ENCODE measurements at places on chromosomes 3 and 15.

GRCh38 chr3:50124800-50125178 is 30.3 kb upstream of the SEMA3F start:
- DNase-seq = peak; percentile 32

DNA sequence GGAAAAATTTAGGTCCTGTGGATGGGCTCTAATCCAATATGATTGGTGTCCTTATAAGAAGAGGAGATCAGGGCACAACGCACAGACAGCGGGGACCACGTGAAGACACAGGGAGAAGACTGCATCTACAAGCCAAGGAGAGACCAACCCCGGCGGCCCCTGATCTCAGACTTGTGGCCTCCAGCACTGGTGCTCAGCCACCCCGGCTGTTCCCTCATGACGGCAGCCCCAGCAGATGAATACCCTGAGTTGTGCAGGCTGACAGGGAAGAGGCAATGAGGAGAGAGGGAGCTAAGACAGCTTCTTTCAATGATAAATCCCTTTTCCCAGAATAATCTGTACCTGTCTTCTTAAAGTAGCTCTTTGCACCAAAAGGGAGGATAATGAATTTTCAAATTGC is 33.3 kb upstream of the CGNL1 start:
- DNase-seq = no peak

GRCh38 chr3:9384141-9384828 is 13.1 kb upstream of the SETD5 start:
- peak; percentile 48 for DNase-seq

DNA sequence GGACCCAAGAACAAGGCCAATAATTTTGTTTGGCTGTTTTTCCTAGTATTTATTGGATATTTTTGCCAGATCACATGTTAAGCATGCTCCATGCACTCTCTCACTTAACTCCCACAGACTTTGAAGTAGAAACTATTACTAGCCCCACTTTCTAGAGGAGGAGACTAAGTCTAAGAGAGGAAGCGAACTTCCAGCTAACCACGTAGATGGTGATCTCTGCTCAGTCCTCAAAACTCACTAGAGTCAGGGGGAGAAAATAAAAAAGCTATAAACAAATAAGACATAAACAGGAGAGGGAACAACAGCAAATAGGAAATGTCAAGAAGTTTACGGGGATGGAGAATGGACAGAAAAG is 481.0 kb upstream of the PROK2 start:
- DNase-seq = peak; percentile 26

- DNase-seq = no peak
Measured at GRCh38 chr15:22810033-22810852, 23.8 kb downstream of the NIPA1 start.

GRCh38 chr15:36617529-36618196 is 38.2 kb downstream of the CDIN1 start:
- DNase-seq = no peak

DNA sequence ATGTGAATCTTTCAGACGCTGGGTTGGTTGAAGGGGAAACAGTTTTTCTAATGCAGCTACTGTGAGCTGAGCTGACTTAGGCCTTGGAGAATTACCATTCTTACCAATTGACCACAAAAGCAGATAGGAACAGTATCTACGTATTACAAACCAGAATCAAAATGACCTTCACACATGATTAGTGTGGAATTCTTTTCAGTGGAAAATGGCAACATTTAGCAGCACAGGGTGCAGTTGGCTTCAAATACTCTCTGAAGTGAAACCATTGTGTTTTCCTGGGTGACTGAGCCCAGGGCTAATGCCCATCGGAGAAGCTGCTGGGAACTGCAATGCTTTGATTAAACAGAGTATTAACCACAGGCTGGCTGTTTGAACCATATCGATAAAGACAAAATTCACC is 40.2 kb upstream of the GOLGA8J start:
- DNase-seq = no peak

- peak; percentile 72 for DNase-seq
Measured at GRCh38 chr3:10353661-10354360, 32.9 kb upstream of the SEC13 start.

GRCh38 chr15:50145451-50145872 is 26.4 kb upstream of the ATP8B4 start:
- DNase-seq = peak; percentile 84

GRCh38 chr3:10928961-10929471 is 63.5 kb upstream of the SLC6A1 start:
- DNase-seq = no peak

DNA sequence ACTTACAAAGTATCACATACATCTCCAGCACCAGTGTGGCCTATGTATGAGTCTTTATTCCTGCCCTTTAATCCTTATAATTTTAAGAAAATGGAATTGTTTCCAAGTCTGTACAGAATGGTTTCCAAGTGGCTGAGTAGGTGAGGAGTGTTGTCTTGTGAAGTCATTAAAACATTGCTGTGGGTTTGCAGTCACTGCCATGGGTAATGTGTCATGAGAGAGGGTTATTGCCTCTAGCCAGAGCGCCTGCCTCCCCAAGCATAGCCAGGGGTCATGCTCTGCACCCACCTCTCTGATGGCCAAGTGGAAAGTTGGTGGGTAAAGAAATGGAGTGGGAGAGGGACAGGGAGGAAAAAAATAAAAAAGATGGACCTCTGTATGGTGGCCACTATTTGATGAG is 25.3 kb downstream of the TRAK1 start:
- peak; percentile 50 for DNase-seq

DNA sequence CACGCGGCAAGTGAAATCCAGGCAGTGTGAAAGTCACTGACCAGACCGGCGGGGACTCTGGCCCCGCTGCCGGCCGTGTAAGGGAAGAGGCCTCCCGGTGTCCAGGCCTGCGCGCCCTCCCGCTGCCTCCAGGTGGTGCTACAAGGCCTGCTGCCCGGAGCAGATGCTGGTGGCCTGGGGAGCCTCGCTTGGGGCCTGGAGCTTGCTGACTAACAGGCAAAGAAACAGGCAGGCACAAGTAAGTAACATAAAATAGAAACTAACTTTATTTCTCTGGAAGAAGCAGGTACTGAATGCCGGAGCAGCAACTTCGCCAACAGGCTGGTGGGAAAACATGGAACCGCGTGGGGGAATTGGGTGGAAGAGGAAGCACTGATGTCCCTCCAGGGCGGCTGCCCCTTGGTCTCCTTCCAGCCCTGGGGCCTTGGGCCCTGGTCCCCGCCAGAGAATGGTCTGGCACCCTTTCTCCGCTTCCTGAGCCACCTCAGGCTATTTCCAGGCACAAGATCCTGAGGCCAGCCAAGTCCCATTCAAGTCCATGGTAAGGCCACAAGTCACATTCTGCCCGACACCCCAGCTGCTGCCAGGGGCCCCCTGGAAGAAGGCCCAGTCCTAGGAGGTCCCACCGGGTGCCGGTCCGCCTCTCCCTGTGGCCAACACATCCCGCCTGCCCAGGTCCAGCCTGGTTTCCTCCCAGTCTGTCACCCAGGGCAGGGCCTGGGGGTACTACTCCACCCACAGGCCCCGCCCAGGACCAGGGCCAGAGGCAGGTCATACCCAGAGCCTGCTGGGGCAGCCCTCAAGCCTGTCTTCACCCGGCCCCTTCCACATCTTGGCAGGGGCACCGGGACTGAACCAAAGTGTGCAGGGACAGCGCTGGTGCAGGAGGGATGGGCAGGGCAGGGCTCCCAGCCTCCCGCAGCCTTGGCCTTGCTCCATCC is 45.0 kb downstream of the TNK2 start:
- DNase-seq = peak; percentile 86

DNA sequence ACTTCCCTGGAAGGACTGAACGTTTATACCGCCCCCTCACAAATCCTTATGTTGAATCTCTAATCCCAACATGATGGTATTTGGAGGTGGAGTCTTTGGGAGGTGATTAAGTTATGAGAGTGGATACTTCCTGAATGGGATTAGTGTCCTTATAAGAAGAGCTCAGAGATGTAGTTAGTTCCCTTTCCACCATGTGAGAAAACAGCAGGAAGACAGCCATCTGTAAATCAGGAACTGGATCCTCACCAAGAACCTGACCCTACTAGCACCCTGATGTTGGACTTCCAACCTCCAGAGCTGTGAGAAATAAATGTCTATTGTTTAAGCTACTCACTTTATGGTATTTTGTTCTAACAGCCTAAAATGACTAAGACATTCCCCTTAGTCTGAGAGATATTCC is 33.3 kb upstream of the SACM1L start:
- DNase-seq = peak; percentile 53

GRCh38 chr15:75437721-75438120 is 13.8 kb downstream of the SIN3A start:
- no peak for DNase-seq

DNA sequence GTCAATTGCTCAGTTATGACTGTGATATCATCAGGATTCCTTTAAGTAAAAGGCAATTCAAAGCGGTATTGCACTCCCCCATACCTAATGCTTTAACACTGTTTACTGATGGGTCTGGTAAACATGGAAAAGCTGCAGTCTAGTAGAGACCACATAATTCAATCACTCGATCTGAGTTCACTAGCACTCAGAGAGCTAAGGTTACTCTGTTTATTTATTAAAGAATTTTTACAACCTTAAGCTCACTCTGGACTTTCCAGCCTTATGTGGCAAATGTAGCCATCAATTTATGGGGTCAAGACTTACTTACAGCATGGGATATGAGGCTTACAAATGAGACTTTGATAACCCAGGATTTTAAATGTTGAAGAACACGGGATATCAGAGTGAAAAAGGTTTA is 18.4 kb upstream of the CCR2 start:
- DNase-seq = peak; percentile 1

DNA sequence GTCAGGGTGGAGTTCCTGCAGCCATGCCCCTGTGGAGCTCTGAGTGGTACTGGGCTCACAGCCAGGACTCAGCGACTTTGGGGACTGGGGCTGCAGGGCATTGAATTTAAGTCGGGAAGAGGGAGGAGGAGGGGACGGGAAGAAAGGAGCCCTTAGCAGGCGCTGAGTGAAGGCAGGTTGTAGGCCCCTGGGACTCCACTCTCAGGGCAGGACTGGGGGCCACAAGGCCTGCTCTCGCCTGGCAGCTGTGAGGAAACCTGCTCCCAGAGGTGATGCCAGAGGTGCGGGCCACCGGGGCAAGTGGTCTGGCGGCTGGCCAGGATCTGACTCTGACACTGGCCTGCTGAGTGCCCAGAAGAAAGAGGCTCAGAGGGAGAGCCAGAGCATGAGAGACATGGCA is 73.5 kb downstream of the EPHB3 start:
- DNase-seq = no peak

GRCh38 chr15:71595846-71596553 is 214.4 kb upstream of the NR2E3 start:
- DNase-seq = peak; percentile 60

GRCh38 chr3:50466177-50466576 is 37.3 kb downstream of the CACNA2D2 start:
- no peak for DNase-seq

GRCh38 chr3:186172353-186172752 is 63.5 kb upstream of the ETV5 start:
- DNase-seq = no peak

- peak; percentile 81 for DNase-seq
Measured at GRCh38 chr3:171829841-171830517, 13.2 kb upstream of the TMEM212 start.

GRCh38 chr3:30443756-30444673 is 162.4 kb upstream of the TGFBR2 start:
- DNase-seq = peak; percentile 40

- peak; percentile 70 for DNase-seq
Measured at GRCh38 chr3:8887435-8888300, 75.6 kb downstream of the RAD18 start.

DNA sequence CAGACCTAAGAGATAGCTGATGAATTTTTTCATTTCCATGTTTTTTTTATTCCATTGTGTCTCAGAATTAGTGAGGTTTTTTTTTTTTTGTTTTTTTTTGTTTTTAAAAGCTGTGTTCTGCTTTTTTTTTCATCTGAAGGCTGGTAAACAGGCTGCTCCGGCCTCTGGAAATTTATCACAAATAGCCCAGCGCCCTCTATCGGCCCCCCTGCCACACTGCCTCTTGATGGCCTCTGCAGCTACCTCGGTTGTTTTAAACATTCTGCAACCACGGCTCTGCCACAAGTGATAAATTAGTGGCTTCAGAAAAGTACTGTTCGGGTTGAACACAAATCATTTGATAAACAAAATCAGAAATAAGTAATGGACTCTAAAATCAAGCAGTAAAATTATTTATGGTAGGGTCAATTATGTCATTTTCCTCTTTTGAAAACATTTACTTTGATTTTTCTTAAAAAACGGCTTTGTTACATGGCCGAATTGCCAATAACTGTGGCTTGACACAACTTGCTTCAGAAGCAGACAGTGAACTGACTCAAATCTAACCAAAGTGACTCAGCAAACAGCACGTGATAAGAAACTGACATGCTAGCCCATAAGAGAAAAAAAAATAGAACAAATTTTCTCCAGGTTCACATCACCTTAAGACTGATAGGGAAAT is 87.8 kb downstream of the RSL24D1 start:
- DNase-seq = peak; percentile 25

DNA sequence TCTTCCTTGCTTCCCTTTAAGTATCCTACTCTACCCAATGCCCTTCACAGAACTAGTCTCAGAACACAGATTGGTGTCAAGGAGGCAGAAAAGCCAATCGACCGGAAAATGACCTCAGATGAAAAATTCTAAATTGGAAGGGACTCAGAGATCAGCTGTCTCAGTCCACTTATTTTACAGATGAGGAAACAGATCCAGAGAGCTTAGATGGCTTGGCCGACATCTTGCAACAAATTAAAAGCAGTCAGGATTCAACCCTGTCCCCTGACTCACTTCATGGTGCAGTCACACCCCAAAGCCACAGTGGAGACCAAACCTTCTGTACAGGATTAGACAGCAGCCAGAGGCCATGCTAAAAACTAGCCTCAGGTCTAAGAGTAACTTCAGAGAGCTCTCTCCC is 169.3 kb upstream of the BHLHE40 start:
- DNase-seq = no peak

DNA sequence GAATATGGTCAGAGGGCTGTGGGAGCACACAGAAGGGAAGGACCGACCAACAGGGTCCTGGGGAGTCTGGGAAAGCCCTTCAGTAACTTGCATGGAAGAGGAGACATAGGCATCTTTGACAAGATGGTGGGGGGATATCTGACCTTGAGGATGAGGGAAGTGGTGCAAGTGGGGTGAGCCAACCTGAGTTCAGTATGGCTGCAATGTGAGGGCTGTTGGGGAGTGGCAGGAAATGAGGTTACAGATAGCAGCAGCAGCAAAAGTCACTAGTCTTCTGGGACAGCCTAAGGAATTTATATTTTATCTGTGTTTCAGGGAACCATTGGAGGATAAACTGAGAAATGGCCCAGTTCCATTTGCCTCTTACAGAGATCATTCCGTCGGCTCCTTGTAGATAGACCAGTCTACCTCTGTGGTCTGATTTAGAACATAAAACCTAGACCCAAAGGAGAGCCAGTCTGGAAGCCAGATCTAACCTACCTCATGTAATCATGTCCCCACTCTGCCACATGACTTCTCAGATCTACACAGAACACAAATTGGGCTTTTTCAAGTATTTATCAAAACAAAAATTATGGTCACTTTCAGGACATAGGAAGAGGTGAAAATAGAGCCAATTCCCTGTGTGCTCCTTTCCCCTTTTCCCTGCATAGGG is 75.6 kb downstream of the ST6GAL1 start:
- no peak for DNase-seq

DNA sequence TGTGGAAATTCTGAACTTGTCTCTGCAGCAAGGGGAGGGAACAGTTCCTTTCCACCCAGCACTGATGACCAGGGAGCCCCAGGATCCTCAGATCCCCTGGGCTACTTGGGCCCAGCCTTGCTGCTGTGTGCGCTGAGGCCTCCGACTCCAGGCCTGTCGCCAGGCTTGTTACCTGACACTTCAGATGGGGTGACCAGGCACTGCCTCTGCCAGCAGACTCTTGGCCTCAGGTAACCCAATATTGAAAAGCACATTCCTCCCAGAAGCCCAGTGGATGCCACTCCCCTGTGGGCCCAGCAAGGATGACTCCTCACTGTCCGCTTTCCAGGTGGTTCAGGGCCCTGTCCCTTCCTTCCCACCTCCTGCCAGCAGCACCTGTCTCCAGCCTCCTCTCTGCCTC is 3.5 kb upstream of the PLA2G4E start:
- no peak for DNase-seq

Data from EH (cell line).